ENCODE measurements at places on chromosomes 4 and X.

DNA sequence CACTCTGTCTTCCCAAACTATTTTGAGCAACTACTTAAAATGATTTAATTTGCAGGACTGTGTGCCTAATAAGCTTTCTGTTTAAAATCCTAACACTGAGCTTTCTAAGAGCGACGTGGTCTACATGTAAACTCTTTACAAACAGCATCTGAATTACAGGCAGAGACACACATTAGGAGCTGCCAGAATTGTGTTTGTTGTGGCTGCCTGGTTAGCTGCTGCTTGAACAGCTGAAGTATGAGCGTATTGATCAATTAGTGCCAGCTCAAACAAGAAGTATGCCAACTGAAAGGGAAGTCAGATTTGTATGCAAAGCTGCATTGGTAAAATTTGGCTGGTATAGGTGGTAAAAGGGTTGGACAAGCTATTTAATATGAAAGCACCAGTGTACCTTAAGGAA lies 384.4 kb downstream of the PCDH7 start:
- peak overlapping the region; percentile 38 for H3K27ac ChIP-seq
- H3K27me3 ChIP-seq: no peaks in the 10 kb centered on the region
- peaks cover 21% of the 10 kb centered on the region for H3K4me1 ChIP-seq
- no peak overlapping the region for H3K4me3 ChIP-seq
- H3K36me3 ChIP-seq: no peaks in the 10 kb centered on the region
- DNase-seq: no peak

GRCh38 chr4:170423137-170423536 lies 333.4 kb upstream of the AADAT start:
- no peaks in the 10 kb centered on the region for H3K27me3 ChIP-seq
- H3K36me3 ChIP-seq: no peaks in the 10 kb centered on the region
- no peaks in the 10 kb centered on the region for H3K4me1 ChIP-seq
- H3K4me3 ChIP-seq: no peak overlapping the region
- H3K27ac ChIP-seq: no peak overlapping the region
- no peak for DNase-seq

DNA sequence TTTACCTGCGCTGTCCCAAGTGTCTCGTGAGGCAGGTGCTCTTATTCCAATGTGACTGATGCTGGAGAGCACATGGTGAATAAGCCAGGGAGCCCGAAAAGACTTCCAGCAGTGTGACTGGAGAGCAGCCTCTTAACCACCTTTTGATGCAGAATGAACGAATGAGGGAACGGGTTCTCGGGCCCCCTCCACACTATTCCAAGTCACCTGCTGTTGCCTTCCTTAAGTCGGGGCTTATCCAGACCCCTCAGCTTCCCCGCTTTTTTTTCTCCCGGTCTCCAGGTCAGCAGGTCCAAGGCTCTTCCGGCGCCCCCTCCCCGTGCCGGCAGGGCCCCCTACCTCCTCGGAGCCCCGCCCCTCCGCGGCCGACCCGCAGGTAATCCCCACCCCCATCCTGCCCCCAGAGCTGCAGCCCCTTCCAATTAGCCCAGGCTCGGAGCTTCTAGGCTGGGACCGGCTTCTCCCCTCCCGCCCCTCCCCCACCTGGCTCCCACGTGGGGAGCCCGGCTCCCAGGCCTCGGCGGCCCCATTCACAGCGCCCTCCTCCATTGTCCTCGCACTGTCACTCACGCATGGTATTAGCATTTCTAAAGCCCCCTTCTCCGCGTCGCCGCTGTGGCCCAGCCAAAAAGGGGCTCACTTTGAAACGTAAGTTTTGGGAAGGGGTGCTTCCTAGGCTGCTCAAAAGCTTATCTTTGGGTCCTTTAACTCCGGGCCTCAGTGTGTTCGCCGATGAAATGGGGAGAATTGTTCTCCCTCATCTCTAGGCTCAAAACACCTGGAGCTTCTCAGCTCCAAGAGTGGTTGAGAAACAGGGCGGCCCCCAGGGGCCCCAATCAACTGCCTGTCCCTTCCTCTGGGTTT lies 56.2 kb upstream of the PJA1 start:
- peaks cover 3% of the 10 kb centered on the region for H3K4me1 ChIP-seq
- H3K27me3 ChIP-seq: no peaks in the 10 kb centered on the region
- no peak overlapping the region for H3K27ac ChIP-seq
- H3K4me3 ChIP-seq: no peak overlapping the region
- DNase-seq: no peak

GRCh38 chr4:152817331-152817730 lies 37.6 kb downstream of the ARFIP1 start:
- no peaks in the 10 kb centered on the region for H3K27me3 ChIP-seq
- H3K27ac ChIP-seq: no peak overlapping the region
- no peak for DNase-seq
- no peak overlapping the region for H3K4me3 ChIP-seq

GRCh38 chrX:136779346-136779781 lies 1.4 kb downstream of the ARHGEF6 start:
- H3K36me3 ChIP-seq: no peaks in the 10 kb centered on the region
- no peak for DNase-seq
- H3K27me3 ChIP-seq: no peaks in the 10 kb centered on the region
- H3K27ac ChIP-seq: peak overlapping the region; percentile 39
- no peaks in the 10 kb centered on the region for H3K4me1 ChIP-seq
- peak overlapping the region; percentile 50 for H3K4me3 ChIP-seq

DNA sequence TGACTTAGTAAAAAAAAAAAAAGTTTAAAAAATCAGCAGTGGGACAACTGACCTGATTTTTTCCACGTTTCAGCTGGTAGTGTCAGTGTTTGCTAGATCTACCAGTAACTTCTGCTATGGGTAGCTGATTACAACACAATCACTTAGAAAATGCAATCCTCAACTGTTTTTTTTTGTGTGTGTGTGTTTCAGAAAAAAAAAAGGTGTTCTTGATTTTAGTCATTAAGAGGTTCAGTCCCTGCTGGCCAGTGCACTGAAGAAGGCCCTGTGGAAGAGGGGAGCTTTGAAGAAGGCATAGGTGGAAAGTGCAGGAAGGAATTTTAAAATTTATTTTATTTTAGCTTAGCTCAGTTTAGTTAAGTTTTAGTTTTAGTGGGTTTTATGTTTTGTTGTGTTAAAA lies 46.9 kb downstream of the SH2D1A start:
- no peaks in the 10 kb centered on the region for H3K4me1 ChIP-seq
- H3K27me3 ChIP-seq: no peaks in the 10 kb centered on the region
- no peak overlapping the region for H3K4me3 ChIP-seq
- no peak overlapping the region for H3K27ac ChIP-seq
- DNase-seq: no peak

DNA sequence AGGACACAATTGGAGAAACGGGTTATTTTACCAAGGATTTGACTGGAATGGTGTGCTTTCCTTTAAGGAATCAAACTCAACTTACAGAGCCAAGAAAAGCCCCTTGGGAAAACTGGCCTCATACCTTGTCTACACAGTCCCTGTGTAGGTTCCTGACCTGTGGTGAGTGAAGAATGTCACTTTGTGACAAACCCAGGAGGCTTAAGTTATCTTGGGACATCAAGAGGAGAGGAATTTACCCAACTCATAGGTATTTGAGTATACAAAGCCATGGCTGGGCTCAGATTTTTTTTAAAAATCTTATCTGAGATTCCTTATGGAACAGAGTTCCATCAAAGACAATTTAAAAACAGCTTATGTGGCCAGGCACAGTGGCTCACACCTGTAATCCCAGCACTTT lies 112.1 kb downstream of the EIF4E start:
- H3K27me3 ChIP-seq: no peaks in the 10 kb centered on the region
- H3K4me1 ChIP-seq: no peaks in the 10 kb centered on the region
- DNase-seq: no peak
- no peak overlapping the region for H3K4me3 ChIP-seq
- no peaks in the 10 kb centered on the region for H3K36me3 ChIP-seq
- H3K27ac ChIP-seq: no peak overlapping the region

GRCh38 chr4:71553605-71554004 lies 214.8 kb downstream of the SLC4A4 start:
- H3K36me3 ChIP-seq: no peaks in the 10 kb centered on the region
- no peaks in the 10 kb centered on the region for H3K27me3 ChIP-seq
- no peak overlapping the region for H3K4me3 ChIP-seq
- no peaks in the 10 kb centered on the region for H3K4me1 ChIP-seq
- no peak for DNase-seq

GRCh38 chr4:156941940-156942548 lies 29.6 kb downstream of the PDGFC start:
- no peaks in the 10 kb centered on the region for H3K27me3 ChIP-seq
- peaks cover 29% of the 10 kb centered on the region for H3K4me1 ChIP-seq

DNA sequence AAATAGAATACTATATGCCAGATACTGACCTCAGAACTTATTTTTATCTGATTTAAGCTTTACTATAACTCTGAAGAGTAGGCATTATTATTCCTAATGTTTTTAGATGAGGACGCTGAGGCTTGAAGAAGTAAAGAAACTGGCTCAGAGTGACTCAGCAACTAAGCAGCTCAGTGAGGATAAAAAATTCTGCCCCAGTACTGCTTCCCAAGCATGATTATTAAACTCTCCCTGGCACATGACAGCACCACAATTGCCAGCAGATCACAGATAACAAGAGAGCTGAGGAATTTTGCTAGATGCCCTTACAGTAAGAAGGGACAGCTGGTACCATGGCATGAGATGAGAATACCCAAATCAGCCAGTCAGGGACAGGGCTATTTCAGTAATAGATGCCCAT lies 219.4 kb downstream of the NKX6-1 start:
- no peaks in the 10 kb centered on the region for H3K36me3 ChIP-seq
- H3K27me3 ChIP-seq: no peaks in the 10 kb centered on the region
- DNase-seq: no peak
- no peak overlapping the region for H3K4me3 ChIP-seq

GRCh38 chr4:8828869-8829268 lies 42.8 kb downstream of the HMX1 start:
- H3K36me3 ChIP-seq: no peaks in the 10 kb centered on the region
- H3K4me3 ChIP-seq: no peak overlapping the region
- no peak for DNase-seq

- DNase-seq: no peak
- H3K36me3 ChIP-seq: no peaks in the 10 kb centered on the region
- peak overlapping the region; percentile 99 for H3K27ac ChIP-seq
- no peaks in the 10 kb centered on the region for H3K27me3 ChIP-seq
Observed at GRCh38 chrX:154096140-154097002, 1.1 kb downstream of the MECP2 start.

GRCh38 chr4:37666625-37667071 lies 19.5 kb downstream of the RELL1 start:
- peak overlapping the region; percentile 73 for H3K27ac ChIP-seq
- no peak overlapping the region for H3K4me3 ChIP-seq
- H3K4me1 ChIP-seq: no peaks in the 10 kb centered on the region
- no peaks in the 10 kb centered on the region for H3K36me3 ChIP-seq

DNA sequence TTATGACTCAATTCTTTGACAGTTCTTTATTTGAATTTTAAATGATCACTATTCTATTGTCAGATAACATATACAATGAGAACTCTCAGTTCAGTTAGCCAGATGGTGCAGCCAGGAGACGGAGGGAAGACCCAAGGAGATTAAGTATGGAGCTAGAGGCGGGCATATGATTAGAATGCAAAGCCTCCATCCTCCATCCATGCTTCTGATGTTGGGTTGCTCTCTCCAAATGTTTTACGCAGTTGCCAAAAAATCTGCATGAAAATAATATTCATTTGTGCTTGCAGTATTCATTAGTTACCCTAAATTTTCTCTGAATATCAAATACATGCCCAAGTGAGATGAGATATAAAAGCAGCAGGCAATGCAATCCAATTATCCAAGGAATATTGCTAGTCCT lies 874.8 kb downstream of the C4orf33 start:
- H3K4me1 ChIP-seq: no peaks in the 10 kb centered on the region
- no peaks in the 10 kb centered on the region for H3K27me3 ChIP-seq
- no peak overlapping the region for H3K4me3 ChIP-seq
- no peak overlapping the region for H3K27ac ChIP-seq

GRCh38 chr4:160709546-160709945 lies 1454.3 kb downstream of the FSTL5 start:
- H3K36me3 ChIP-seq: no peaks in the 10 kb centered on the region
- no peaks in the 10 kb centered on the region for H3K4me1 ChIP-seq
- H3K27ac ChIP-seq: no peak overlapping the region
- no peak for DNase-seq

- H3K27ac ChIP-seq: no peak overlapping the region
- H3K4me3 ChIP-seq: no peak overlapping the region
- no peaks in the 10 kb centered on the region for H3K27me3 ChIP-seq
Observed at GRCh38 chrX:115047181-115047580, 29.8 kb upstream of the IL13RA2 start.

DNA sequence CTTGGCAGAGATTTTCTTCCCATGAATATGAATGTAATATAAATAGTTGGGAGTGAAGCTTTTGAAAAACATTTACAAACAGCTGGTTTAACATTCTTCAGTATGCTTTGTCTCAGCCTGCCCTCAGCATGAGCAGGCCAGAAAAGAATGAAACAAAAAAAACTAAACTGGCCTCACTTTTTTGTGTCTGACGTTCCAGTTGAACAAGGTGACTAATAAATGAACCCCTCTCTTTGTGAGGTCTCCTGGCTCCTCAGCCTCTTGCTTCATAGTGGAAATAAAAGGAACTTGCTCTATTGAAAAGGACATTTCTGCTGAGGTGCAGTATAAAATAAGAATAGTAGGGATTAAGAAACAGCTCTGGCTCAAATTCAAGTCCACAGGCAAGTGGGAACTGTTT lies 9.4 kb downstream of the CHST7 start:
- peak; percentile 66 for DNase-seq
- no peaks in the 10 kb centered on the region for H3K27me3 ChIP-seq
- no peaks in the 10 kb centered on the region for H3K4me1 ChIP-seq
- H3K27ac ChIP-seq: peak overlapping the region; percentile 67
- H3K4me3 ChIP-seq: no peak overlapping the region
- H3K36me3 ChIP-seq: no peaks in the 10 kb centered on the region

DNA sequence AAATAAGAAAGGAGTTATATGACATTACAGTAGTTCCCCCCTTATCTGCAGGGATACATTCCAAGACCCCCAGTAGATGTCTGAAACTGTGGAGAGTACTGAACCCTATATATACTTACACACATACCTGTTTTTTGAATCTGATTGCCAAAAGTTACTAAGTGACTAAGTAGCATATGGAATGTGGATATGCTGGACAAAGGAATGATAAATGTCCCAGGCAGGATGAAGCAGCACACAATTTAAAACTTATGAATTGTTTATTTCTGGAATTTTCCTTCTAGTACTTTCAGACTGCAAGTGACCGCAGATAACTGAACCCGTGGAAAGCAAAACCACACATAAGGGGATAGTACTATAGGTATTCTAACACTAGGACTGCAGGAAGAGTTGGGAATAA lies 22.7 kb downstream of the UGDH start:
- no peak overlapping the region for H3K4me3 ChIP-seq
- DNase-seq: no peak
- H3K4me1 ChIP-seq: peaks cover 3% of the 10 kb centered on the region
- H3K27me3 ChIP-seq: no peaks in the 10 kb centered on the region
- H3K27ac ChIP-seq: no peak overlapping the region

DNA sequence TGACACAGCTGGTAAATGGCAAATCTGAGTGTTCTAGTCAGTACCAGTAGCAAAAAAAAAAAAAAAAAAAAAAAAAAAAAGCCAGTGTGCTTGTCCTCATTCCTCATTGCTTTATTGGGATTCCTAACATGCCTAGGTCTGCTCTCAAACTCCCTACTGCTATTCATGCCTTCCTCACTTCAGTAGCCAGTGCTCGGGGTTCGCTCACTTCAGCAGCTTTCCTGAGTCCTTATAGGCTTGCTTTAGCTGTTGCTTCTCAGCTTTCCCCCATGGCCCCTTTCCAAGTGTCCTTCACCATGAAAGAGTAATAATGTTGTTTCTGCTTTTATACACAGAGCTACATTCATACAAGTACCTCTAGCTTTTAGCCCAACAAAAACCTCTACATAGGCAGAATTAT lies 30.8 kb downstream of the SLITRK2 start:
- no peak overlapping the region for H3K4me3 ChIP-seq
- H3K36me3 ChIP-seq: no peaks in the 10 kb centered on the region
- DNase-seq: no peak

All from ascending aorta (tissue), 2 donors.